NCI-H1105 treated with DMSO at 0.1 percent for 48 hours (cell line): ENCODE measurements at places on chromosomes 2 and 18.

DNA sequence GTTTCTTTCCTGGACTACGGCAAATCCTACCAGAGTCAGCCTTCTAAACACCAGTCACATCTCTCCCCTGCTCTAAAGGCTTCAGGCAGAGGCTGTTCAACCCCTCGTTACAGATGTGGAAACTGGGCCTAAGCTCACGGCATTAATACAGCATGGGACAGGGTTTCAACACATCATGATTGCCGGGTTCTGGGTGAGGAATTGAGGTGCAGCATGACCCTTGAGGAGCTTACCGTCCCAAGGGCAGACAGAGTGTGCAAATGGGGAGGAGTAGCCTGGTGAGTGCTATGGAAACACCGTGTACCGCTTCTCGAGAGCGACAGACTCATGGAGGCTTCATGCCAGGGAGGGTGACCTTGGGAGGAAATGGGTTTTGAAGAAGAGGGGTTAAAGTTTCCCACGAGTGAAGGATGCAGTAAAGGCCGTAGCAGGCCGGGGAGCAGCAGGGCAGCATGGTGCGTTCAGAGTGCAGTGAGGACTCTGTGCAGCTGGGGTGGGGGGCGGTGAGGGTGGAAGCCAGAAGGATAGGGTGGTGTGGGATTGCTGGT is 51.1 kb downstream of the TGOLN2 start:
- DNase-seq, result no peak

GRCh38 chr18:60377778-60378469 is 5.3 kb upstream of the MC4R start:
- DNase-seq, result no peak

DNA sequence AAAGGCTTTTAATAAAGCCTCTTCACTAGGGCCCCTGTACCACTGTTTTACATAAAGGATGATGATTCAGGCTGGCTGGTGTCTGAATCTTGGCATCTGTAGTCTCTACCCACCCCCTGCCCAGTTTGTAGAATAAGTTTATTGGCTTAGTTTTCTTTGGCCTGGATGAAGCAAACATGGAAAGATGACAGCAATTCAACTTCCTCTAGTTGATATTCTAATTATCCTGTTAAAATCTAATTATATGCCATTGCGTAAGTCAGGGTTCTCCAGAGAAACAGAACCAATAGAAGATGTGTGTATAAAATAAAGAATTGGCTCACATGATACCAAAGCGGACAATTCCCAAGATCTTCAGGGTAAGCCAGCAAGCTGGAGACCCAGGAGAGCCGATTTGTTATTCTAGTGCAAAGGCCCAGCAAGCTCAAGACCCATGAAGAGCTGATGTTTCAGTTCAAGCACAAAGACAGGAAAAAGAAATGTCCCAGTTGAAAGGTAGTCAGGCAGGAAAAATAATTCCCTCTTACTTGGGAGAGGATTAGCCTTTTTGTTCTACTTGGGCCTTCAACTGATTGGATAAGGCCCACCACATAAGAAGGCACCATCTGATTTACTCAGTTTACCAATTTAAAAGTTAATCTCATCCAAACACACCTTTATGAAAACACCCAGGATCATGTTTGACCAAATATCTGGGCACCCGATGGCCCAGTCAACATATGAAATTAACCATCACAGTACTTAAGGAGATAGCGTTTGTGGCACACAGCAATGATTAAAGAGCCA is 82.6 kb upstream of the LYPD1 start:
- DNase-seq, result no peak

DNA sequence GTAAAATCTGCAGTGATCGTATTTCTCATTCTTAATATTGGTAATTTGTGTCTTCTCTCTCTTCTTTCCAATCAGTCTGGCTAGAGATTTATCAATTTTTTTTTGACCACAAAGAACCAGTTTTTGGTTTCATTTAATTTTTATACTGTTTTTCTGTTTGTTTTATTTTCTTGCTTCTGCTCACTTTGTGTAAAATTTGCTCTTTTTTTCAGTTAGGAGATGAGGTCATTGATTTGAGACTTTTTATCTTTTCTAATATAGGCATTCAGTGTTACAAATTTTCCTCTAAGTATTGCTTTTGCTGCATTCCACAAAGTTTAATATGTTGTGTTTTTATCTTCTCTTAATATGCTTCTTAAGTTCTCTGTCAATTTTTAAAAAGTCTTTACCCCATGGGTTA is 160.5 kb downstream of the TPGS2 start:
- DNase-seq, result no peak
